ENCODE measurements at places on chromosomes 2 and 18.

DNA sequence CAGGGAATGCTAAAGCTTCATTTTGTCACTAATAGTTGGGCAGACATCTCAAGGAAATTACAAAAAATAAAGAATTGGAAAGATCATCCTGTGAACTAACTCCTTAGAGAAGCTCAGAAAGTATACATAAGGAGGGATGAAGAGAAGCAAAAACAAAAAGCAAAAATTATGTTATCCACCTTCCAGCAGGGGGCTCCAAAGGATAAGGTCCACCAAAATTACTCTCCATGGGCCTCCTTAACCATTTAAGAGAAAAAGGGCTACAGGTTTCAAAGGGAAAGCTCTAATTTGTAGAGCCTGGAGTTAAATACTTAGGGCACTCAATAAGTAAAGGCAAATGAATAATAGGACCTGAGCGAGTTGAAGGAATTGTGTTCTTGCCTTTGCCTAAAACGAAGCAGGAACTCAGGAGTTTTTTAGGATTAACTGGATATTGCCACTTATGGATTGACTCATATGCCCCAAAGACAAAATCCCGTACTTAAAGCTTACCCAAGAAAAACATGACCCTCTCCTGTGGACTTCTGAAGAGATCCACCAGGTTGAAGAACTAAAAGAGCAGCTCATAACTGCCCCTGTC is 1167.9 kb downstream of the DSC3 start:
- no peak for DNase-seq

DNA sequence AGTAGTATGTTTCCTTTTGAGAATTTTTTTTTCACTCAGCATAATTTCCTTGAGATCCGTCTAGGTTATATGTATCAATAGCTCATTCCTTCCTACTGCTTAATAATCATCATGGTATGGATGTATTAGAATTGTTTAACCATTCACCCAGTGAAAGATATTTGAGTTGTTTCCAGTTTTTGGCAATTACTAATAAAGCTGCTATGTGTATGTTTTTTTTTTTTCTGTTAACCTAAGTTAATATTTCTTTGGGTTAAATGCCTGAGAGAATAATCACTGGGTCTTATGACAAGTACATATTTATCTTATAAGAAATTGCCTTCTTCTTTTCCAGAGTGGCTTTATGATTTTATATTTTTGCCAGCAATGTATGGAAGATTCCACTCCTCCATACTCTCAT is 96.4 kb upstream of the ST6GAL2 start:
- DNase-seq: no peak

DNA sequence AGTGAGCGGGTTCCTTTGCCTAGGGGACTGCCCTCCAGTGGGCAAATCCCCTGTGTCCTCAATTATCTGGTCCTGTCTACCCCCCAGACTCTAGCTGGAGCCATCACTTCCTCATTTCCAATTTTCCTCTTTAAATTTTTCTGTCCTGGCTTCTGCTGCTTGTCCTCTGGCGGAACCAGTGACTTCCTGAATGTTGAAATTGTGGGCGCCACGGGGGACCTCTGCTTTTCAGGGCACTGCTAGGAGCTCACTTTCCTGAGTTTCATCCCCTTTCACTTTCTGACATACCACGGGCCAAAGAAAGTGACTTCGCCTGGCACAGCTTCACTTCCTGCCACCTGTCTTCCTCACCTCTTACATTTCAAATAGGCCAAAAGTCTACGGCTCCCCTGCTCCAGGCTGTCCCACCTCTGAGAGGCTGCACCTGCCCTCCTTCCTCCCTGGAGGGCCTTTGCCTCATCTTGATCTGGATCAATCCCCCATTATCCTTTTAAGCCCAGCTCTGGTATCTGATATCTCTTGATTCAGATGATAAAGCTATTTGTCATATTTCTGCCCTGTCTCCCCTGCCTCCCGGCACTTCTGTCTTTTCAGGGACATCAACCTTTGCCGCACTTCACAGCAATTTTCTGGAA is 1.4 kb upstream of the MARCO start:
- peak; percentile 26 for DNase-seq

DNA sequence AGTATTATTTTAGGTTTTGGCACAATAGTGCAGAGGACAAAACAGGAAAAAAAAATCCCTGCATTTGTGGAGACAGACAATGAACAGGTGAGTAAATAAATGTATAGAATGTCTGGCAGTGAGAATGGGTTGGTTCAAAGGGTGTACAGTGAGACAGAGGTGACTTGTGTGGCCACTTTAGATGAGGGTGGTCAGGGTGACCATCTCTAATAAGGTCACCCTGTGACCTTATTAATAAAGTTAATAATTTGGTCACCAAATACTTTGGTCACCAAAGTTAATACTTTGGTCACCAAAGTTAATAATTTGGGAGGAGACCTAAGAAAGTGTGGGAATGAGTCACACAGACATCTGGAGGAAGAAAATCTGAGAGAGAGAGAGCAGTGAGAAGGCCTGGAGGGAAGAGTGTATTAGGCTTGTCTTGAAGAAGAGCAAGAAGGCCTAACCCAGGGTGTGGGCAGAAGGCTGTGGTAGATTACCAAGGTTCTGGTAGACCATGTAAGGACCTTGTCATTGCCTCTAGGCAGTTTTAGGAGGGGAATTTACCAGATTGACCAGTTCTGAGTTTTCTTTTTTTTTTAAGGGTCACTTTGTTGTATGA is 1368.4 kb upstream of the CELF4 start:
- DNase-seq: no peak

GRCh38 chr2:13021470-13021957 is 304.8 kb downstream of the TRIB2 start:
- no peak for DNase-seq

DNA sequence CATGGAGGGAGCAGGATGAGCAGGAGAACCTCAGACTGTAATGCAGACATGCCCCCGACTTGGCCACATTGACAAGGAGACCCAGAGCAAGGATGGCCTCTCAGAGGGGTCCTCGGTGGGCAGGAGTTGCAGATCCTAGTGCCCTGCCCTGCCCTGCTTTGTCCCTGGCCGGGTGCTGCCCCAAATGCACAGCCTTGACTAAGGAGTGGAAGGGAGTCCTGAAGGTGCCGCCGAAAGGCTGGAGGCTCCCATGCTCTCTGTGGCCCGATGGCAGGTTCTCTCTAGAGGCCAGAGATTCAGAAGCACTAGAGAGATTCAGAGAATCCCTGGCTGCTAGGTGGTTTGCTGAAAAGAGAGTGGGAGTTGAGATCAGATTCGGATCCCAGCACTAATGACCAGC is 64.4 kb downstream of the MARCO start:
- DNase-seq: no peak

- DNase-seq: no peak
Observed at GRCh38 chr2:25358836-25359235, 17.1 kb upstream of the DNMT3A start.

DNA sequence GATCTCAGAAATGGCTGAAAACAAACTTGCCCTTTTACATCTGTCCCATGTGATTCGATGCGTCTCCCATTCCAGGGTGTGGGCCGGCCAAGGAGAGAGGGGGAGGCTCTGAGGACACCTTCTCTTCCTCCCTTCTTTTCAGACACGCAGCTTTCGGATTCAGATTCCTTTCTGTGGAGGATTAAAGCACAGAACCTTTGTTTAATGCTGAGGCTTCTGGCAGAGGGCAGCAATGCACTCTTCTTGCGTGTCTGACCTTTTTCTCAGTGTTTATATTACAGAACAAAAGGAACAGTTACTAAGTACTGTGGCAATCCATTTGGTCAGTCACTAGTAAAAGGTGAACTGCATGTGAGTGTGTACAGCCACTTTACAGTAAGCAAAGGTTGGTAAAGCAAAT is 268.9 kb upstream of the CCDC68 start:
- no peak for DNase-seq

DNA sequence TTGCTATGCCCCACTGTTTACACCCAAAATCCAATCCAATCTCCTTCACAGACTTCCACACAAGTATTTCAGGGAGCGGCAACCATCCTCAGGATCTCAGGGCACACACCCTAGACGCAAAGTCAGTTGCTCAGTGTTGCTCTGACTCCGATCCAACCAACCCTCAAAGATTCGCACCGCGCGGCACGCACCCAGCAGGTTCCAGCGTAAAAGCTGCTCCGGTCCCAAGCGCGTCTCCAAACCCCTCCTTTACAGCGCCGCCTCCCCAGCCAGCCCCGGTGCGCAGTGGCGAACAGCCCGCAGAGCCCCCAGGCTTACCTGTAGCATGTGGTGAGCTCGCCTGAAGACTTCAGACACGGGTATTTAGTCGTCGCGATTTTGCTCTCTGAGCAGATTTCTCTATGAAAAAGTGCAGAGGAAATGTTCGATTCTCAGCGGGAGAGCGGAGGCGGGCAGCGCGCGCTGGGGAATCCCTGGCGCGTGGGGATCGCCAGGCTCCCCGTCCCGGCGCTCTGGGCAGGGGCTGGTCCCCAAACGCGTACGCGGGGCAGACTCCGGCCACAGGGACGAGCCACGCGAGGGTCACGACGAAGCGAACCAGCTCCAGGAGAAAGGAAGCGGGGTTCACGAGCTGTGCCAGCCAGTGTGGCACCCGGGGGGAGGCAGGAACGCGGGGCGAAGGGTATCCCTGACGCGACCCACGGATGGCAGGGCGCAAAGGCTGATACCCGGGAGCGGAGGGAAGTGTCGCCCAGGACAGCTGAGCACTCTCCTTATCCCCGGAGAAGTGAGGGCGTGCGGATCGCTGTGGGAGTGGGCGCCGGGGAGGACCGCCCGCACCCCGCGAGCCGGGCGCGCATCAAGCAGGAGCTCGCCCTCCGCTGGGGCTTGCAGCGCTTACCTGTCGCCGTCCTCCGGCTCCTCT is 650 bp downstream of the CCBE1 start:
- DNase-seq: peak; percentile 23

DNA sequence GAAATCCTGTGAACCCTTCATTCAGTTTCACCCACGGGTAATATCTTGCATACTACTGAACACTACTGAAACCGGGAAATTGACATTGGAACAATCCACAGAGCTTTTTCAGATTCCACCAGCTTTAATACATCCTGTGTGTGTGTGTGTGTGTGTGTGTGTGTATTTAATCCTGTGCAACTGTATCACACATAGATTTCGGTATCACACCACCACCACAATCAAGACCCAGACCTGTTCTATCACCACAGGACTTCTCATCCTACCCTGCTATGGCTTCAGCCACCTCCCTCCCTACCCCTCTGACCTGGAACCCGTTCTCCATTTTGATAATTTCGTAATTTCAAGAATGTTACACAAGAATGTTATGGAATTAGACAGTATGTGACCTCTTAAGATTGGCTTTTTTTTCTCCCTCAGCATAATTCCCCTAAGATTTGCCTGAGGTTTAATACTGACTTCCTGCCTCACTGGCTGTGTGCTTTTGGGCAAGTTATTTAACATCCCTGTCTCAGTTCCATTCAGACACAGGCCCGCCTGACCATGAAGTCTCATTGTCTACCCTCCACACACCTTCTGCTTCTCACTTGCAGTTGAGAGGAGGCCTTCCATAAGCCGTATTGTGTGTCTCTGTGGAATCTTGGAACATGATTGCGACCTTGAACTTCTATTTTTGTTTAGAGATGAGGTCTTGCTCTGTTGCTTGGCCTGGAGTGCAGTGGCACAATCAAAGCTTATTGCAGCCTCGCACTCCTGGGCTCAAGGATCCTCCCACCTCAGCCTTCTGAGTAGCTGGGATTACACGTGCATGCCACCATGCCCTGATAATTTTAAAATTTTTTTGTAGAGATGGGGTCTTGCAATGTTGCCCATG is 14.4 kb upstream of the TMEM131 start:
- DNase-seq: no peak

DNA sequence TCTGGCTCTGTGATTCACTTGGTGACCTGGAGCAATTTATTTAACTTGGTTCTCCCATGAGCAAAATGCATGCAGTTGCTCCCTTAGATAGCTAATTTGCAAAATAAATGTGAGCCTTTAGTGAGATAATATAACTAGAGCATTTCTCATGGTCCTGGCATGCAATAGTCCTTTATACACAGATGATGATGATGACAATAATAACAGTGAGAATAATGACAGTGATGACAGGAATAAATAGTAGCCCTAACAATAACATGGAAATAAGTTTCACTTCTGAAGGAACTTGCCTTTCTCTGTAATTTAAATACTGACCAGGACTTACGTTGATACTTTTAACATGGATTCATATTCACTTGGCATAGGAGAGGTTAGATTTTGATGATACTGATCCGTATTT is 49.2 kb downstream of the LPIN1 start:
- no peak for DNase-seq

DNA sequence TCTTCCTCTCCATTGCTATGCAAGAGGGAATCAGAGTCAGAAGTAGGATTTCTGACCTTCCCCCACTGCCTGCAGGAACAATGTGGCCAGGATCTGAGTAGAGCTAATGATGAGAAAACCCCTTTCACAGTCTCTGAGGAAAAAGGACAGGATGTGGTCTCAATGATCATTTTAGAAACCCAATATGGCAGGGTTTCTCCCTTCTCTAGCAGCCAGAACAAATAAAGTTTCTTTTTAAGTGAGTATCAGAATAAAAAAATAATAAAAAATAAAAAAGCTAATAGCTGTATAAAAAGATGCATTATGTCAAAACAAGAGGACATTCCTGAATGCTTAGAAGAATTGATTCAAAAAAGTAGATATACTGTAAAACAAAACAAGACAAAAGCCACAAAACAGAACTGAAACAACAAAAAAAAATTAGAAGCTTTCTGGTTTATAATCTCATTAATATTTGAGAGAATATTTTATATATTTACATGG is 1124.9 kb upstream of the ZEB2 start:
- no peak for DNase-seq

GRCh38 chr2:134690629-134691215 is 28.1 kb downstream of the TMEM163 start:
- DNase-seq: no peak

- DNase-seq: no peak
Observed at GRCh38 chr2:67216881-67217280, 180.3 kb upstream of the ETAA1 start.

DNA sequence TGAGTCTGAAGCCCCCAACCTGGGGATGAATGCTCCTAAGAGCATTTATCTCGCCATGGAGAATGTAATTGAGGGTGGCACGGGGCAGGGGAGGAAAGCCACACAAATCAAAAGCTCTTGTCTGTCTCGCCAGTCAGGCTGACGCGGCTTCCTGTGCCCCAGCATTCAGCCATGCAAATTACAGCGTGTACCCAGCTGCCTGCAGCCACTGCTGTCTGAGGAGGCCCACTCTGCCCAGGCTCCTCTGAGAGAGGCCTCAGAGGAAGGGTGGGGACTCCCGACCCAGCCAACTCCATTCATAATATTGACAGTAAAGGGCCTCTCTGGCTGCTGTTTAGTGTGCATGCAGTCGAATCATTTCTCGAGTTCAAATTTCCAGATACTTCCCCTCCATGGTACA is 22.0 kb downstream of the SMAD7 start:
- peak; percentile 52 for DNase-seq

DNA sequence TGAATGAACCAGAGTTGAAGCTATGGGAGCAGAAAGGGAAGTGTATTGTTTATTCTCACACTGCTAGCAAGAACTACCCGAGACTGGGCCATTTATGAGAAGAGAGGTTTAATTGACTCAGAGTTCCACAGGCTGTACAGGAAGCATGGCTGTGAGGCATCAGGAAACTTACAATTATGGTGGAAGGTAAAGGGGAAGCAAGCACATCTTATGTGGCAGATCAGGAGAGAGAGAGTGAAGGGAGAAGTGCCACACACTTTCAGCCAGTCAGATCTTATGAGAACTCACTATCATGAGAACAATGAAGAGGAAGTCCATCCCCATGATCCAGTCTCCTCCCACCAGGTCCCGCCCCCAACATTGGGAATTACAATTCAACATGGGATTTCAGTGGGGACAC is 383.2 kb upstream of the SLC14A2 start:
- DNase-seq: no peak

GRCh38 chr18:76376668-76377358 is 118.2 kb downstream of the ZNF516 start:
- no peak for DNase-seq
